ENCODE measurements at places on chromosomes 12 and 14. TPM values are rescaled to one million over a fixed set of nuclear protein-coding genes. Genes with fewer than 3 reads are reported as not detected.

Gene SLC39A2
- total RNA-seq = not detected

Gene SSTR1
- total RNA-seq = 0.60 TPM

DNA sequence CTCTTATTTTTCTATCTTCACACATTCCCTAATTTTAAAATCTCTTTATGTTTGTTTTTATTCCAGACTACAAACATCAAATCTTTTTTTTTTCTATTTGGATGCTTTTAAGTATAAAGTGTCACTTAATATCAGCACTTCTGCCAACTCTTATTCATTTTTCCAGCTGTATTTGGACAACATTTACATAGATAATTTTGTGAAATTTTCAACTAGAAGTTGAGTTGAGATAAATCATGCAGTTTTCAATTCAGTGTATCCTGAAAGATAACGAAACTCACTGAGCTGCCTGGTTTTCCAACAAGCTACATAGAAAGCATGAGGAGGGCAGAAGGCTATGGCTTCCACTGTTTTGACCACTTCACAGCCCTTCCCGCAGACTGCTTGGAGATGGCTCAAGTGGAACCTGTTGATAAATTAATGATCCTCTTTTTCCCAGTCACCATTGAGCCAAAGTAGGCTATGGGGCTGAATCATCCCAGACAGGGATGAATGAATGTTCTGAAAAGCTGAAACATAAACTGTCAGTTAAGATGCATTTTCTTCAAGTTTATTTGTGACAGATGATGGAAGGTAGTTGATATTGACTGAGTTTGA is 213.9 kb downstream of the RAD51B start:
- H3K4me3 ChIP-seq = no peak overlapping the region
- H3K27me3 ChIP-seq = no peaks in the 10 kb centered on the region
- peak overlapping the region; percentile 66 for H3K27ac ChIP-seq
- no peaks in the 10 kb centered on the region for H3K36me3 ChIP-seq
- H3K4me1 ChIP-seq = peaks cover 3% of the 10 kb centered on the region

- no peaks in the 10 kb centered on the region for H3K36me3 ChIP-seq
- H3K27ac ChIP-seq = no peak overlapping the region
- DNase-seq = no peak
- no peak overlapping the region for H3K4me3 ChIP-seq
Observed at GRCh38 chr12:47238669-47239114, 158.9 kb upstream of the AMIGO2 start.

Data from ovary (tissue), 10 donors.